ENCODE measurements at places on chromosomes 1 and 21.
A peak's percentile ranks its signal among the peaks of the same experiment; 100 is the strongest.

DNA sequence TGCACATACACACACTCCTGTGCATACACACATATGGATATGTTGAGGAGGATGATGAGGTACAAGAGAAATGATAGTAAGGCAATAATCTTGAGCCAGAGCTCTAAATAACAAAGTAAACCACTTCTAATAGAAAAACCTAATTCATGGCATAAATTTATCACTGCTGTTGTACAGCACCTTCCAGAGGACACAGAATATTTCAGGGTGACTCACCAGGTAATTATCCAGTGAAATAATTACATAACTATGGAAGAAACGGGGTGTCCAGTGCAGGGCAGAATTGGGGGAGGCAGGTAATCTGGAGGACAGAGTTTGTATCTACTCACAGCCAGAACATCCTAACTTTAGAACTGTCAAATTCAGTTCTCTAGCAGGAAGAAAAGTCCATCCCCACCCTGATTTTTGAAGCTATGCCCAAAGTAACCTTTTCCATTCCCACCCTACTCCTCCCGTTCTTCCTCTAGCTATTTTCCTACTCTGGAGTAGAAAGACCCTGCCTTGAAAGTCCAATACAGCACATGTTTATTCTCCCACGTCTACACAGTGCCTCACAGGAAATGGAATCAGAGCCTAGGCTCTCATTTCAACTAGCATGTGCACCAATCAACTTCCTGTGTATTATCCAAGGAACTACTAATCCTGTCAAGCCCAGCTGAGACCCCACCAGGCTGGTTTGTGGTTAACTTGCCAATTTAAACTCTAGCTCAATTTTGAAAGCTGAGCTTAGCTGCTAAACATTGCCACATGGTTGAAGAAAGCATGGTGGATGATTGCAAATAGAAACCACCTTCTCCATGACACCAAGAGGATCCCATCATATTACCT, 96.6 kb downstream of the PTPN14 start:
- no peak for DNase-seq

GRCh38 chr1:231338270-231339128, at the start of gene SPRTN:
Gene SPRTN (plus strand): TSS chr1:231338293. CDS start chr1:231338384, 91 bp downstream.
- no peak for DNase-seq

DNA sequence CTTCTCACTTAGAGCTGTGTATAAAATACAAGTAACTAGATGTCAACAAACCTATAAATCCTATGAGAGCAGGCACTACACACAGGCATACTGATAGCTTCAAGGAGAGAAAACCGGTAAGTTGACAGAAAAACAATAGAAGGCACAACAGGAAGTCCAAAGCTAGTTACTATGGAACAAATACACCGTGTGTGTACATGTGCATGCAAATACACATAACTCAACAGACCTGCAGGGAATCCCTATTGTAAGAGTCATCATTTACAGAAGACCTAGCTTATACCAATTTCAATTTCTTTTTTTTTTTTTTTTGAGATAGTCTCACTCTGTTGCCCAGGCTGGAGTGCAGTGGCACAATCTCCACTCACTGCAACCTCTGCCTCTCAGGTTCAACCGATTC, 26.3 kb downstream of the JAK1 start:
- DNase-seq, result no peak

GRCh38 chr1:203056516-203056915, 29.3 kb downstream of the MYOG start:
- no peak for DNase-seq

DNA sequence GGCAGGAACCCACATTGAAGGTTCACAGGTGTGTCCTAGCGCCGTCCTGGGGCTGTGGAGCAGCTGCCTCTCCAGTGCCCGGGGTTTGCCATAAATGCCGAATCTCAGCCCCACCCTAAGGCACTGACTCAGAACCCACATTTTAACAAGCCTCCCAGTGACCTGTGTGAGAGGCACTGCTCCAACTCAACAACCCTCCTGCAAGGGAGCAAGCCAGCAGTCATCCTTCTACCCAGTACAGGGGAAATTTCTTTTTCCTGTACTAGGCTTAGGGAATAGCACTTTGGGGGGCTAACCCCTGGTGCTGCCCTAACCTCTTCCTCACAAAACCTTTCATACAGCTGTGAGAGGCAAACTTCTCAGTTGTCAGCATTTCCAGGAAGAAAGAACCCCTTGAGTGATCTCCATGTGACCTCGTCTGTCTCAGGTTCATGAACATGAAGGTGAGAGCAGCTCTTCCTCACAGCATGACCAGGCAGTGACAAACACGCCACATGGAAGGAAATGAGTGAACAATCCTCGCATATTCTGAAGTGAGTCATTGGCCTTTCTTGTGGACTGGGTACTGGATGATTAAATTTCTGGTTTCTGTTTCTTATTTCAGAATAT, 11.4 kb upstream of the BCAR3 start:
- no peak for DNase-seq

- no peak for DNase-seq
These were observed 19.7 kb upstream of the ATP13A2 start for GRCh38 chr1:17031436-17031835.

- DNase-seq, result no peak
These were observed 129.3 kb upstream of the KIF26B start for GRCh38 chr1:245025525-245025924.

DNA sequence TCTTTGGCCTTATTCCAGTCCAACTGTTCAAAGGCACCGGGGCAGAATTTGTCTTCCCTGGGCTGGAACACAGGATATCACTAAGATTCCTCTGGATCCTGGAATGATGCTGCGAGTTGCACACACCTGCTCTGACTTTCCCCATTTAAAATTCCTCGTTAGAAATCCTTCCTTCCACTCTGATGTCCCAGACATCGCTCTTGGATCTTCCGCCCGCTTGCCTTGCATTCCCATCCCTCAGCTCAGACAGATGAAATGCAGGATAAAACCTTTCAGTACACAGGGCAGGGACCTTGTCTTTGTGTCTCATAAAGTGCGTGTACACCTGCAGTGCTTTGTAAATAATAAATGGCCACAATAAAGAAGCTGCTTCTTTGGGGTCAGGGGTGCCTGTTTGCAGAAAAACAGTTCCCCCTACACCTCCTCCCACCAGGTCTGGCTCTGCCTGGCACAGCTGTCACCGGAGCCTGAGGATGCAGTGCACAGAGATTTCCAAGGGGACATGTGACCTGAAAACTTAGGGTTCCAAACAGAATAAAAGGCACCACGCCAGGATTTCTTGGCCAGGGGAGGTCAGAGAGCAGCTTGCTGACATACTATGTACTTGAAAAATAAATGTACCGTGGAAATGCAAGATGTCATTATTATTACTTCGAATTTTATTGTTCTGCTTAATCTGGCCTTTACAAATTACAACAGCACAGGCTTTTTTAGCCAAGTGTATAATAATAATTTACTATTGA, 62.9 kb upstream of the SYT6 start:
- peak; percentile 97 for DNase-seq

- no peak for DNase-seq
These were observed 11.6 kb downstream of the ENO1 start for GRCh38 chr1:8866792-8867415.

GRCh38 chr1:154808909-154809262, 61.2 kb downstream of the KCNN3 start:
- DNase-seq, result no peak

DNA sequence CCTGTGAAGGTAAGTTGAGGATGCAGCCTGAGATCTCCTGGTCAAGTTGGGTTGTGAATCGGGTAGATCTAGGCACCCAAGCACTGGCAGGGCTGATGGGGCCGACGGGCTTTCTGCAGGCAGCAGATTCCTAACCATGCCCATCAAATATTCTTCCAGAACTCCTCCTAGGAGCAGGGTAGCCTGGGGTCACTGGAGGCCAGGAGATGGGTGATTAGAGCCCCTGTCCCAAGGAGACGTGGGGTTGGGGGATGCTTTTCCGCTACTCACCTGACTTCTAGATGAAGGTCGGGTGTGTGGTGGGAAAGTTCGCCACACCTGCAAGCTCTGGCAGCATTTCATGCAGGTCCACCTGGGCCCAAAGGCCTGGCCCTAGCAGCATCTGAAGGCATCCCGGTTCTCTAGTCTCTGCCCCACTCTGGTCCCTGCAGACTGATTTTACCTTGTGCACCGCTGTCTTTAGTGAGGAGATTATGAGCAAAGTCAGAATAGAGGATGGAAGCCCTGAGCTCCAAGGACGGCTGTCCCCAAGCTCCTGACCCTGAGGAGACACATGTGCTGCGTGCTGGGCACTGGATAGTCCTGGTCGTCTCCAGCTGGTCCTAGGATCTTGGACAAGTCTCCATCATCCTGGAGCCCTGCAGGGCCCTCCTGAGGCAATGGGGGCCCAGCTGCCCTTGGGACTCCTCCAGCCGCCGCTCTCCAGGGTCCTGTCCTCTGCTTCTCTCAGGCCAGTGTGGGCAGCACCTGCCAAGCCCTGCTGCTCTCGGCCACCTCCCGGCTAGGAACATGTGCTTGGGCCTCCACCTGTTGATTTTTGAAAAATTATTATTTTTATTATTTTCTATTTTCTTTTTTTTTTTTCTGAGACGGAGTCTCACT, 21.8 kb upstream of the C2CD2 start:
- DNase-seq, result no peak

- DNase-seq, result no peak
These were observed 130.8 kb downstream of the HFM1 start for GRCh38 chr1:91273875-91274274.

DNA sequence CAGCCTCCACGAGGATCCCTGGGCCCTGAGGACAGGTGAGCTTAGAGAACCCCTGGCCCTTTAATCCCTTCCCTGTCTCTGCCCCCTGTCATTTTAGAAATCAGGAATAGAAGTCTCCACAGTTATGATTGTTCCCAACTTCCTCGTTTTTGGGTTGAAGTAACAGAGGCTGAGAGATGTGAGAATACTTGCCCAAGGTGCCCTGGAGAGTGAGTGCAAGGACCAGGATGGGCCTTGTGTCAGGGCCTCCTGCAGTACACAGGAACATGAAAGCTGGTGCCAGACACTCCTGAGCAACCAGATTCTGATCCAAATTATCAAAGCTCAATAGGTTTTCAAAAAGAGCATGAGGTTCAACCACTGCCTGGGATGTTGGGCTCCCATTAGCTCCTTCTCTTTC, 10.1 kb downstream of the HLX start:
- DNase-seq, result no peak

All from NCI-H1694 (cell line).